ENCODE measurements at places on chromosomes 11 and 22.

DNA sequence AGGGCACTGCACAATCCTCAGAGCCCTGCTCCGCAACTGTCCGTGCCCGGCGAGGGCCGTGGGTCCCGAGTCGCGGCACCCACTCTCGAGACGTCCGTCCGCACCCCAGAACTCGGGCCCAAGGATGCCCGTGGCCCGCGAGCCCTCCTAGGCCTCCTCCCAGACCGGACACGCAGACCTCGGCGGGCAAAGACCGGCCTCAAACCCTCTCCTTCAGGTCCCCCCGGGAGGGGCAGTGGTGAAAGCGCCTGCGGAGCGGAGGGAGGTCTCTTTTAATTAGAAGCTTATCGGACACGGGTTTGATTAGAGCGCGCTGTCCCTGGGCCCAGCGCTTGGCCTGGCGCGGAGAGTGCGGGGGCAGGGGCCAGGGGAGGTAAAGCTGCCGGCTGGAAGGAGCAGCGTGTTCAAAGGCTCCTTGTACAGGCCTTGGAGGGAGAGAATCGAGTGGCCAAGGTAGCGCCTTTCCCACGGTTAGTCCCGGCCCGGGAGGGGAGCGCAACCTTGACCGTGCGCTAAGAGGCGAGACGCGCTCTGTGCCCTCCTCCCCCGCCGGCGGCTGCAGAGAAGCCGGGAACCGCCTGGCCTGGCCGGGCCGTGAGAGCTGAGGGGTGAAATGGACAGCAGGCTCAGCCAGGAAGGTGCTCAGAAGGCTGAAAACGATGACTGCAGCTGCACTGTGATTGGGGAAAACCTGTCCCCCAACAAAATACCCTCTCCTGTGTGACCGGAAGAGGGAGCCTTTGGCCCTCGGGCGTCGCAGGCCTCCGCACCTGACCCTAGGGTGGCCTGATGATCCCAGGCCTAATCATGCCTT is 4.6 kb downstream of the WT1 start:
- no peak for DNase-seq

- no peak for DNase-seq
Measured at GRCh38 chr11:59728154-59728553, 14.5 kb upstream of the OR10V1 start.

- no peak for DNase-seq
Measured at GRCh38 chr11:103668859-103669258, 367.6 kb upstream of the DDI1 start.

DNA sequence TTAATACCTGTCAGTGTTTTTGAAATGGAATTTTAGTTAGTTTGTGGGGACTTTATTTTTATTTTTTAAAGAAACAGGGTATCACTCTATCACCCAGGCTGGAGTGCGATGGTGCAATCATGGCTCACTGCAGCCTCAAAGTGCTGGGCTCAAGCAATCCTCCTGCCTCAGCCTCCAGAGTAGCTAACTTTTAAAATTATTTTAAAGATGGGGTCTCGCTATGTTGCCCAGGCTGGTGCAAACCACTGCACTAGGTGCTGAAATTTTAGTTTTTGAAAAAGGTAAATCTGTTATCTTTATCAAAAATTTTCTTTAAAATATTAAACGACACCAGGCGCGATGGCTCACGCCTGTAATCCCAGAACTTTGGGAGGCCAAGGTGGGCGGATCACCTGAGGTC is 42.6 kb downstream of the AMBRA1 start:
- no peak for DNase-seq

DNA sequence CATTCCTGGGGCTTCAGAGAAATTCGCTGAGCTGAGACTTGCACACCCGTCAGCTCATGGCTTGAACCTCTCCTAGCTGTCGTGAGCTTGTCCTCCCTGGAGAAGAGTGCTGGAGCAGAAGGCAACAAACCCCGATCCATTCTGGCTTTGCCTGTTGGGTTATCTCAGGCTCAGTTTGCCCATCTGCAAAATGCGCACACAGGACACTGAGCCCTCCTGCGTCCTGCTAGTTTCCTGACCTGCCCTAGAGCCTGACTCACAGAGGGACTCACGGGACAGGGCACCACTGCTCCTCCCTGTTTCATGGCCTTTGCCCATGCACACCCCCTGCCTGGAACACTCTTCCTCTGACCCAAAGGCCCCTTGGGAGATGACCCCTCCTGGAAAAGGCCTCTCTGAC is 365.0 kb downstream of the MN1 start:
- DNase-seq: no peak

GRCh38 chr11:68610452-68611116 is 73.8 kb upstream of the GAL start:
- no peak for DNase-seq

- no peak for DNase-seq
Measured at GRCh38 chr11:102874852-102875251, at the start of gene MMP12. TSS of gene MMP12 (minus strand) at chr11:102874982. CDS start at chr11:102874937, 45 bp downstream.
